AML-193 (cell line): ENCODE measurements at places on chromosomes 6 and 20.

- DNase-seq: no peak
These were observed 10.6 kb upstream of the SAMD3 start for GRCh38 chr6:130233330-130233729.

DNA sequence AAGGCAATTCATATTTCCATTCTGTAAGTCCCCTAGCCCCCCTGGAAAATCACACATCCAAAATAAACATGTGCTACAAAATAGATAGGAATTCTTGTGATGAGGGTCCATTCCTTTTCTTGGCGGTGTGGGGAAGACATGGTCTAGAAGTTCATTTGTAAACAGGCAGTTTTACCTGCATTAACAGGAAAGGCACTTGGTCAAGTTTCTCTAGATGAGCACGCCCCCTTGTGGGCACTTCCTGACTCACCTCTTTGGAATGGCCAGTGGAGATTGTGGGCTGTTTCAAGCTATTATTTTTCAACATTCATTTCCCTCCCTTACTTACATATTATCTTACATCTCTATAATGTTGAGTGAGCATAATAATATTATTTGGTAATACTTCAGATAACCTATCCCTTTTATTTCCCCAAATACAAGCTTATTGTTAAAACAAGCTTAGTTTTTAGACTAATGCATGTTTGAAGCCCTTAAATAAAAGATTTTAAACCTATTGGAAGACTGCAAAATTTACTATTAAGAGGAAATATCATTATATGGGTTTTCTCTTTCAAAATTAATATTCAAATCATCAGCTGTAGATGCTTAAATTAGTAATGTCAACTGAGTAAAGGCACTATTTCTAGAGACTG, 92.1 kb downstream of the TASP1 start:
- peak; percentile 47 for DNase-seq

DNA sequence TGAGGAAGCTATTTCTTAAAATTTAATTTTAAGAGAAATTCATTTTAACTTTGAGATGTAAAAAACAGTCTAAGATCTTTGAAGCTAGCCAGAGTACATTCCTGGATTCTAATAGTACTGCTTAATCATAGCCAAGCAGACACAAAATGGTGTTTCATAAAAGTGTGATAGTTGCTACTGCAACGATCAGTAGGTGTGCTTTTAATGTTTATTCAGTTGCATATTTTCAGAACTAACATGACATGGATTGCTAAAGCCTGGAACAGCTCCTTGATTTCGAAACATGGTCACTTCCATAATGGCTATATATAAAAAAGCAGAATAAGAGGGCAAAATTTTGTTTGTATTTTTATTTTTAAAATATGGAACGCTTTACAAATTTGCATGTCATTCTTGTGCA, 35.5 kb downstream of the SESN1 start:
- DNase-seq: peak; percentile 43

GRCh38 chr6:119328254-119328653, 21.3 kb downstream of the MAN1A1 start:
- DNase-seq: no peak

GRCh38 chr20:15637950-15638754, 935.1 kb downstream of the KIF16B start:
- no peak for DNase-seq

- no peak for DNase-seq
These were observed 1142.8 kb upstream of the EYS start for GRCh38 chr6:66849843-66850242.

DNA sequence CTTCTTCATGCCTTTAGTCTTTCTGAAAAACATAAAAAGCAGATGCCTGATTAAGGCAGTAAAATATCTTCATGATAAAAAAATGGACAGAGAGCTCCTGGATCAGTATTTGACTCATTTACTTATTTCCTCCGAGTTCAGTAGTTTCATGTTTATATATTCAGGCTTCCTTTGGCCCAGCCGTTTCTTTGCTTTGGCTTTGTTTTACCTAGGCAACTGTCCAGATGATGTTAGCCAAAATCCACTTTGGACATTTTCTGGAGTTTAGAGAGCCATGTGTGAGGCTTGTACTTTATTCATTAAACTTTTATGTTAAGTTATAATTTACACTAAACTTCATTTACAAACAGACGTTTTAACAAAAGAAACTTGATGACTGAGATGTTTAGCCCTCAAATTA, 307.1 kb upstream of the RSPO3 start:
- DNase-seq: no peak

GRCh38 chr6:52049252-52050050, 38.0 kb downstream of the PKHD1 start:
- DNase-seq: peak; percentile 75

DNA sequence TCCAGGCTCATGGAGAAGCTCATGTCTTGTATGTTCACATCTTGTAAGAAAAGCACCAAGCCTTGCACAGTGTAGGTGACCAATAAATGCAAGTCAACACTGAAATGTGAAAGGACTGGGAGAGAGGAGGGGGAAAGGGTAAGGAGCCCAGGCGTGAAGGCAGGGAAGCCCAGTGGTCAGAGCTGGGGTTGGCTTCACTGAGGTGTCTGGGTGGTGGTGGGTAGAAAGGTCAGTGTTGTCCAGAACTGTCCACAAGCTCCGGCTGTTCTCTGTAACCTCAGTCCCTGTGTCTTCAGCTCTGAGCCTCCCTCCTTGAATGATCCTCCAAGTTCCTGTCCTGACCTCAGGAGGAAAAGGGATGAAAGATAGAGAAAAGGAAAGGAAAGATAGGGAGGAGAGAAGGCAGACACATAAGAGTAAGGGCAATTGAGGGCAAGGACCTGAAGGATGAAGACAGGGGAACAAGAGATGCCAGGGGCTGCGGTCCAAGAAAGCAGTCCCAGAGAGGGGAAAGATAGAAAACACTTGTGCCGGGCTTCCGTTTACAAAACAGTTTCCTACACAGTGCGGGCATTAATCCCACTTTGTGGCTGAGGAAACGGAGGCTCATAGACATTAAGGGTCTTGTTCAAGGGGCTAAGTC, 2.4 kb upstream of the TNXB start:
- no peak for DNase-seq

DNA sequence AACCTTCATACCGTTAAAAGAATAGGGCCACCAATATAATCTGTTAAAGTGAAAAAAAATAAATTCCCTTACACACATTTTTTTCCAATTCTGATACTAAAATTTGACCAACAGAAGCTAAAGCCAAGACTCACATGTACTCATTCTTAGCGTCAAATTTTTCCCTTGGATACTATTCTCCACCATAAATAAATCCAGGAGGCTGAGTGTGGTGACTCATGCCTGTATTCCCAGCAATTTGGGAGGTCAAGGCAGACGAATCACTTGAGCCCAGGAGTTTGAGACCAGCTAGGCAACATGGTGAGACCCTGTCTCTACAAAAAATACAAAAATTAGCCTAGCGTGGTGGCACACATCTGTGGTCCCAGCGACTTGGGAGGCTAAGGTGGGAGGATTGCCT, 43.9 kb downstream of the SCML4 start:
- DNase-seq: no peak

- DNase-seq: peak; percentile 78
These were observed 30.6 kb downstream of the COL11A2 start for GRCh38 chr6:33161354-33162331.

DNA sequence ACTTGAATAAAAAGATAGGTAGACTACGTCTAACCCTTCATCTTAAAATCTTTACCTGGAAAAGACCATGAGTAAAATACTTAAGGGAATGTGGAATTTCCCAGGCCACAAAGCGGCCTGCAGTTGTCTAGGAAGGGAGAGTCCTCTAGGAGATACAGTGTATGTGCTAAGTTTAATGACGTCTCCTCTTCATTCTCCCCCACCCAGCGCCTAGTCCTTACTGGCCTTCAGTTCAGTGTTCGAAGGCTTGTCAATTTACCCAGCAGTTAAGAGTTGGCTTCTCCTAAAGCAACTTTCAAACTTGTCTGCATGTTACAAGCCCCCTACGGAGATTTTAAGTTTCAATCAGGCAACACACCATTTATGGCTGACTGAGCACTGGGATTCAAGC, 35.2 kb downstream of the HFE start:
- no peak for DNase-seq

DNA sequence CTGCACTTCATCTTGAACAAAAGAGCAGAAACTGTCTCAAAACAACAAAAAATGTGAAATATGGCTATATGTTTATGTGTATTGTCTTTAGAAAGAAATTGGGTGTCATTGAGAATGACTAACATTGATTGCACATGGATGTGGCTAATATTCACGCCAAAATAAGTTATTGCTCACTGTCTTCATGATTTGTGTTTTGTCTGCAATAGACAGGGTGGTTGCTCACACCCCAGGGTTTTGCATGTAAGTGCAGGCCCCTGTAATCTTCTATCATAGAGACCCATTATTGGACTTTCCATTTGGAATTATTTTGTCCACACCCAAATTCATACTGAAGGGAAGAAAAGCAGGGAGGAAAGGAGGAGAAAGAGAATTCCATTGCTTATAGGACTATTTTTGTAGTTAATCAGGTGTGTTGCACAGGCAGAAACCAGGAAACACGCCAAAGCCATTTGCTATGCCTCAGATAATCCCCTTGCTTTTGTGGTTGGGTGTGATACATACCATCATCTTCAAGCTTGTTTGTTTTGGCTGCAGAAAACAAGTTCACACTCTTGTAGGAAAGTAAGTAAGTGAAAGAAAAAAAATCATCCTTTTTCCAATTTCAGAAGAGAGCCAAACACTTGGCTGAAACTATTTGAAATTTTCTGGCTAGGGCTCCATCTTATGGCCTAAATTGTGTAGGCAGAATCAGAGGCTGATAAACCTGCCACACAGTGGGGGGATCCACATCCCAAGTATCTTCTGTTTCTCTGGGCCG, 214.1 kb downstream of the COL12A1 start:
- DNase-seq: no peak

DNA sequence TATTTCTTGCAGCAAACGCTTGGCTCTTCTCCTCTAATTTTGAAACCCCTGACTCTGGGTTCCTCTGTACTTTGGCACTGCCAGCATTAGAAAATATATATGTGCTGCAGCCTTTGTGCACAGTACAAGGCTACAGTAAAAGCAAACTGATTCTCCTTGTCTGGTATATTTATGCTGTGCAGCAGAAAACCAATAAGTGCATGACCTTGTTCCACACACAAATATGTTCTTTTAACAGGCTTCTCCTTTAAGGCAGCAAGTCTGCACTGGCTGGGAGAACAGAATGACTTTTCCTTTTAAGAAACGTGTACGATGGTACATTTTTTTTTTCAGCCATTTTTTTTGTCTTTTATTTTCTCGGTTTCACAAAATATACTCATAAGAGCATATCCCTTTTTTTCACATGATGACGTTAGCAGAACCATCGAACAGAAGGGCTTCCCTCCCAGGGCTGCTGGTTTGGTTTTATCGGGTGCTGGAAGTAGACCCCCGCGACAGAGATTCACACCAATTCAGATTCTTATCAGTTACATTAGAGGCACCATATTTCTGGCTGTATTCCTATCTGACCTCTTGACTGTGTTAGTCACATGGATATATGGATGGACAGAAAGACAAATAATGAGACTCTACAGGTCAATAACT, 129.9 kb upstream of the ARID1B start:
- DNase-seq: no peak

GRCh38 chr6:105184921-105185320, 5.1 kb upstream of the POPDC3 start:
- no peak for DNase-seq

GRCh38 chr20:41654884-41655283, 36.7 kb upstream of the CHD6 start:
- DNase-seq: no peak

DNA sequence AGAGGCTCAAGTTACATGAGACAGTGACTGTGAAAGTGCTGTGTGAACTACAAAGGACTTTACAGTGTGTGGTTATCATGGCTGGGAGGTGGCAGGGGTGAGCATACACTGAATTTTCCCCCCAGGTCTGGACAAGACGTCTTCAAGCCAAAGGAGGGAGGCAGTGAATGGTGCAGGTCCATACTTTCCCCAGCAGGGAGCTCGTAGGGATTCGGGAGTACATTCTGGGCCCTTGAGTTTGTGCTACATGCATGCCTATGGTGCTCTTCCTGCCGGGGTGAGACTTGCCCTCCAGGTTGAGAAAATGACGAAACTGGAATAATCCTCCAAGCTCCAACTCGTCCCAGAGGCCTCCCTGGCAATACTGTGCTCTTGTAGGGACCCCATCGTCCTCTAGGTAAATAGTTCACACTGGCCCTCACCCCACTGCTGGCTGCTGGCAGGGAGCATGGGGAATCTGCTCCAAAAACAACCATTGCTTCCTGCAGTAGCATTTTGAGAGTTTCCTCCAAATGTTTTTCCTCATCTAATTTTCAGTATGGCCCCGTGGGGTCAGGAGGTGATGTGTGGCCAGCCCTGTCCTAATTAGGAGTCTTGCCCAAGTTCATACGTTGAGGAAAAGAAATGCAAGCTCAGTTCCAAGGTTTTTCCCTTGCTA, 57.6 kb downstream of the ZNF831 start:
- DNase-seq: no peak

DNA sequence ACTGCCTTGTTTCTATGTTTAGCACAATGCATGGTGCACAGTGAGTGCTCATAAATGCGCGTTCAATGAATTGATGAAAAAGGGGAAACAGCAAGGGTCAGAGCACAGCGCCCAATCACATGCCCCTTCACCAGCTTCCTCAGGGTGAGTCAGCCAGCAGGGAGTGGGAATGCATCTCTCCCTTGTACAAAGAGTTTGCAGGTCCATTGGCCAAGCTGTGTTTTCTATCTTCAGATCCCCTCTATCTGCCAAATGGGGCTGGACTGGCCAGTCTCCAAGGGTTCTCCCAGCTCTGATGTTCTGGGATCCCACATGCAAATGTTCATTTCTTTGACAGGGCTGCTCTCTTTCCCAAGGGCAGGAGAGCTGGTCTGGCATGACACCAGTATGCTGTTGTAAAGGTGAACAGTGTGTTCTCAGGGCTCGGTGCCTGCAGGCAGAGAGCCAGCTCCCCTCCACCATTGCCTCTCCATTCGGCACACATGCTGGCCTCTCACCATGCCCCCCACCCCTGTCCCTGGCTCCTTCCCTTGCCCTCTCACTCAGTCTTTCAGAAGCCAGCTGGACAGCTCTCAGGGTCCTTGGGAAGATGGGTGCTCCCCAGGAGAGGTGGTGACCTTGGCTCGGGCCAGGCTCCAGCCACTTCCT, 25.0 kb downstream of the ANGPT4 start:
- DNase-seq: no peak

DNA sequence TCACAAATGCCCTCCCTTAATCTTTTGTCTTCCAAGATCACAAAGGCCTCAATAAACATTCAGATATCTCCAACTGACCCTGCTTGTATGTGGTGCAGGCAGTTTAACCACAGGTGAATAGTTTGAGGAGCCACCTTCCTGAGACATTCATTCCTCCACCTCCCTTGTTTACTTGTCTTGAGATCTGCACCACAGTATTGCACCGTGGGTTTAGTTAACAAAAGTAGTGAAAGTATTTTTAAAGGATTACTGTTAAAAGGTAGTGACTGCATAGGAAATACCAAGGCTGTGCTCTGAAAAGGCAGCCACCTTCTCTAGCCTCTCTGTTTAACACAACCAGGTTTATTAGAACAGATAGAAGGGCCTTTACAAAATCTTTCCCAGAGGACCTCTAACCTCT, 46.5 kb downstream of the SESN1 start:
- DNase-seq: no peak
